Memory B cell (primary cell): ENCODE measurements at places on chromosomes 6 and 20.

GRCh38 chr20:13442986-13443385 is 195.7 kb downstream of the TASP1 start:
- no peak for DNase-seq

DNA sequence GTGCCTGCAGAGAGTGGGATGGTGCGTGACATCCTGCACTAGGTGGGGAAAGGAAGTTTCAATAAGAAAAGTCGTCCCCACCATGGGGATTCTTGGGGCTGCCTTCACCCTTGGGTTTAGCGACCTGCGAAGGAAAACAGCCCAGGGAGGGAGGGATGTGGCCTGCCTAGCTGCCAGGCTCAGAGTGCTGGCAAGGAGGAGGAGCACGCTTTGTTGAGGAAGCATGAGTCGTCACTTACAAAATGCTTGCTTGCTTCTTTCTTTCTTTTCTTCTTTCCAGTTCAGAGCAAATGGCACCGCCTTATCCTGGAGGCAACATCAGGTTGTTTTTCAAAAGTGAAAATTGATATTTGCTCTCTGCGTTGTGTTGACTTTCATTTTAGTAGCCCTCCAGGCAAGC is 123.2 kb downstream of the TFAP2C start:
- DNase-seq, result no peak

DNA sequence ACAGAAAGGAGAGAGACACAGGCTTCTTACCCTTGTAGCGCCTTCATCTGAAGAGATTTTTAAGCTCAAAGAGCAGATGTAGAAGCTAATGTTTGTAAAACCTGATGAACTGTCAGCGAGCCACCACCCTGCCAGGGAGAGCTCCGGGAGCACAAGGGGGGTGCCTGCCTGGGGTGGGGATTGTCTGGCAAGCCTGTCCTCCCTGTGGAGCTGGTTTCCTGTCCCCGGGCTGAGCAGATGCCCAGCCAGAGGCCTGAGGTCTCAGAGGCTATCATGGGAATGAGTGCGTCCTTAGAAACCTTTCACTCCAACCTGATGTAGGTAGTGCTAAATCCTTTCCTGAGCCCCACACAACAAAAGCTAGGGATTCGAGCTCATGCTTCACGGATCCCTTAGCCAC is 41.9 kb upstream of the NR2E1 start:
- no peak for DNase-seq

DNA sequence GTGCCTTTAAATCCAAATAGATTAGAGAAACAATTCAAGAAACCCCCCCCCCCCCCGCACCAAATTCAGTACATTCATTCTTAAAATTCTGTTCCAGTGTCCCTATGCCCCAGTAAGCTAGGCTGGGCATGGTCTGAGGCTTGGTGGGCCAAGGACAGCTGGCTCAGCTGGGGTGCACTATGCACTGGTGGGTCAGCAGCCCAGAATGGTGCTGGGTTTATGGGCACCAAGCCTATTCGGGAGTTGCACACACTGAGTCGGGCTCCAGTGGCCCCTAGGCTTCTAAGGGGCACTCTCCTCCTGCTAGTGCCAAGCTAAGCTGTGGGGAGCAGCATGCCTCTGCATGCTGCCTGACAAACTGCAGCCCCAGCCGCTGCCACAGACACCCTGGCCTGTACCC is 20.1 kb upstream of the HLA-B start:
- DNase-seq, result no peak

DNA sequence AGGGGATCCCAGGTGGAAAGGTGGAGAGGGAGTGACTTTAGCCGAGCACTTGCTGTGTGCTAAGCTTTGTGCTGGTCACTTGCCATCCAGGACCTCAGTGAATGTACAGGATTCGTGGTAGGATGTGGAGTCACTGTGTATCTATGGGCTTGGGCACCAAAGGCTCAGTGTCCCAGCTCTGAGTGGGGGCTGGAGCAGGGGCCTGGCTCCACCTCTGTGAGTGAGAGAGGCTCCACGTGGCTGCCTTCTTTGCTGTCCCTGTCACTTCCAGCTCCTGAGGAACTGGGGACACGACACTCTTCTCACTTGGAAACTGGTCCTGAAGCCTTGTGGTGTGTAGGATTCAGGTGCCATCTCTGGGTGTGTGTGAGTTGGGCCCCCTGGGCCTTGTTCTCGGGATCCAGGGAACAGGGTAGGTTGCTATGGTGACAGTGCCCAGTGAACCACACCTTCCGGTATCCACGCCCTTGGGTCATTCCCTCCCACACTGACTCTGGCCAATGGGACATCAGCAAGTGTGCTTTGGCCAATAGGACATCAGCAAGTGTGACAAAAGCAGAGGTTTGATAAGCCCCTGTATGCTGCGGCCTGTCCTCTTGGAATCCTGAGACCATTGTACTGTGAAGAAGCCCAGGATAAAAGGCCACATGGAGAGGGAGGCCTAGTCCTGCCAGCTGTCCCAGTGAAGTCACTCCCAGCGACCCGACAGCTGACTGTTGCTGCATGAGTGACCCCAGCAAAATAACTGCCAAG is 87.7 kb downstream of the CDH22 start:
- no peak for DNase-seq

DNA sequence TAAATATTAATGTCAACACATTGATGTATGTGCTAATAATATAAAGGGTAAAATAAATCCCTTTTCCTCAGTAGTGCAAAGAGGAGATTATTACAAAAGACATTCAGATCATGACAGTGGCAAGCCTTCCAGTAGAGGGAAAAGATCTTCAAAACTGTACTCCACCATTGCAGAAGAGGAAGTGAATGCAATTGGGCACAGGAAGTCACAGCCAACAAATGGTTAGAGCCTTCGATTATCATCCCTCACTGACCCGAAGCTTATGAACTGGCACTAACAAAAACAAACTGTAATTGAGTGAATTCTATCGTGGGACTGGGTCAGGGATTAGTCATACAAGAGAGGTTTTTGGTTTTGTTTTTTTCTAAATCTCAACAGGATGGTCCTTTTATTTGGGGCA is 39.3 kb upstream of the SCGN start:
- DNase-seq, result no peak

DNA sequence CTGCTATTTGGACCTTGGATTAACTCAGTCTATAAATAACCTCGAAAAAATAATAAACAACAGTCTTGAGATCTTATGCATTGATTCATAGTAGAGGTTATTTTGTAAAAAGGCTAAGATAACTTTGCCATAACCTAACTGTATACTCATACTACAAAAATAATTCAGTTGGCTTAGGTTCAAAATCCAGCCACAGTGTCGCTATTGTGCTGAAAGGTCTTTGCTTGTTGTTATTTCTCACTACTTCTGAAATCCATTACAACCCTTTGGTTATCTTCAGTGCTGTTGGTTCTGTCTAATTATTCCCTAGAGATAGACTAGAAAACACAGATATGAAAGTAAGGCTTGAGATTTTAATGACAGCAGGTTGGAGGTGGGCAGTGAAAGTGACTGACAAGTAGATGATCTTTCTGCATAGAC is 74.4 kb downstream of the MKKS start:
- DNase-seq, result no peak

GRCh38 chr6:168376811-168377483 is 57.4 kb upstream of the DACT2 start:
- no peak for DNase-seq
